ENCODE measurements at places on chromosomes 5 and 9.
A peak's percentile ranks its signal among the peaks of the same experiment; 100 is the strongest.

DNA sequence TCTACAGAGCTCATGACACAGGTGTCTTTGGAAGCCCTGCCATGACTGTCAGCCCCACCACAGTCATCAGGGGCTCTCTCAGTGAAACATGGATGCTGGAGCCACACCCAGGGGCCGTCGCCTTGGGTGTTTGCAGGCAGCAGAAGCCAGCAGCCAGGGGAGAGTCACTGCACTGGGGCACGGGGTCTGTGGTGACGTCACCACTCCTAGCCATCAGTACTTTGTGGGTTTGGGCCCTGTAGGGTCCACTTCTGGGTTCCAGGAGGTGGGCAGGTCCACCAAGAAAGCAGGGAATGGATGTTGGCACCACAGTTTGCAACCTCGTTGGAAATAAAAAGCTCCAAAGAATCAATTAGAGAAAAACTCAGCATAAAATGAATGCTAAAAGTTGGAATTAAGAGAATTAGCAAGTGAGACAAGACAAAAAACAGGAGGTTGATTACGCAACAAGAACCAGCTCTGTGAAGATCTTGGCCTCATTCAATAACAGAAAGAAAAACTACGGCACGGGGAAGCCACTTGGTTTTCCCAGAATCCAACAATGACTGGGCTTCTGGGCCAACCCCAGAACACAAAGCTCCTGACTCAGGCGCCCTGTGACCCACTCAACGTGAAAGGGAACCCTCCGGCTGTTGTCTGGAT, 34.3 kb downstream of the MED10 start:
- DNase-seq, result no peak

GRCh38 chr5:17796757-17797396, 162.6 kb downstream of the TAF11L14 start:
- DNase-seq, result no peak

DNA sequence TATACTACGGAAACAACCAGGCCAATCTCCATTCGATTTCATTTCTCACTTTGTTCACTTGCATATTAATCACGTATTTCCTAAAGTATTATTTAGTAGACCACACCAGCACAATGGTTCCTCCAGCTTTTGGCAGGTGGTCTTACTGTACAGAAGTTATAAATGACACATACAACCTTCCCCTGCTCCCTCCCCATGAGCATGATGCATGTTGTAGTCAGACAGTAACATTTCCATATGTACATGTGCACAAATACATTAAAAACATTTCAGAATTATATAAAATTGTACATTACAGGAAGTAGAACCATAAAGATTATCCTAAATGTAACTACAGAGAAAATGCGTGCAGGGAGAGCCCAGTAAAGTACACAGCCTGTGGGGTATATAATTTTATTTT, 17.0 kb downstream of the SRP19 start:
- no peak for DNase-seq

GRCh38 chr9:83284746-83285145, 221.8 kb upstream of the RASEF start:
- no peak for DNase-seq

DNA sequence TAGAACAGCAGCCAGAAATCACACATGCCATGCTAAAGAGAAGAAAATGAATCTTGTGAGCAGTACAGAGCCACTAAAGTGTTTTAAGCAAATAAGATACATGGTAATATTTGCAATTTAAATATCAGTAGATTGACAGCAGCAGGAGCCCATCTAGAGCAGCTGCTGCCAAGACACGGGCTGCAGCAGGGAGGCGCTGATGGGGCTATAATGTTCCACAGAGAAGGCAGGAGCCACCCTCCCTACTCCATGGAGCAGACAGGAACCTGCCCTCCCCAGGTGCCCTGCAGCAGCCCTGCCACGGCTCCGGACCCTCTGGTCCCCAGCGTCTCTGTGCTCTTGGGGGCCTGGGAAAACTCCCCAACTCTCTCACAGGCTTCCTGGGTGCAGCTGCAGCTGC, 224.1 kb upstream of the ISL1 start:
- no peak for DNase-seq

- no peak for DNase-seq
Measured at GRCh38 chr5:87258507-87258906, 9.2 kb upstream of the RASA1 start.

DNA sequence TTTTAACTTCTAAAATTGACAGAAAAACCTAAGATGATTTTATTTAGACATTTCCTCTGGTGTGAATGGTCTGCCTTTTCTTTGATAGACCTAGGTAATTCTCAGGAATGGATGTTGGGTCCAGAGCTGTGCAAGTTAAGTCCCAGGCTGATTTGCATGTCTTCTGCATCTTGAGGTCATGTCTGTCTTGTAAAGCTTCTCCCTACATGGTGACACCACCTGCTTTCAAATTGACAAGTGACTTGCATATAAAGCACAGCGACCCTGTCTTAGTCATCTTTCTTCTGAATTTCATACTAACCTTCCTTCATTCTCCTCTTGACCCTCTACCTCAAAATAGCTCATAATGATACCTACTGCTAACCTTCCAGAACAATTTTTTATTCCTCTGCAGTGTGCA, 29.2 kb downstream of the OSTF1 start:
- no peak for DNase-seq

- no peak for DNase-seq
Measured at GRCh38 chr5:10456583-10457420, 15.1 kb downstream of the ROPN1L start.

- no peak for DNase-seq
Measured at GRCh38 chr5:115471345-115472063, 73.1 kb downstream of the FEM1C start.

DNA sequence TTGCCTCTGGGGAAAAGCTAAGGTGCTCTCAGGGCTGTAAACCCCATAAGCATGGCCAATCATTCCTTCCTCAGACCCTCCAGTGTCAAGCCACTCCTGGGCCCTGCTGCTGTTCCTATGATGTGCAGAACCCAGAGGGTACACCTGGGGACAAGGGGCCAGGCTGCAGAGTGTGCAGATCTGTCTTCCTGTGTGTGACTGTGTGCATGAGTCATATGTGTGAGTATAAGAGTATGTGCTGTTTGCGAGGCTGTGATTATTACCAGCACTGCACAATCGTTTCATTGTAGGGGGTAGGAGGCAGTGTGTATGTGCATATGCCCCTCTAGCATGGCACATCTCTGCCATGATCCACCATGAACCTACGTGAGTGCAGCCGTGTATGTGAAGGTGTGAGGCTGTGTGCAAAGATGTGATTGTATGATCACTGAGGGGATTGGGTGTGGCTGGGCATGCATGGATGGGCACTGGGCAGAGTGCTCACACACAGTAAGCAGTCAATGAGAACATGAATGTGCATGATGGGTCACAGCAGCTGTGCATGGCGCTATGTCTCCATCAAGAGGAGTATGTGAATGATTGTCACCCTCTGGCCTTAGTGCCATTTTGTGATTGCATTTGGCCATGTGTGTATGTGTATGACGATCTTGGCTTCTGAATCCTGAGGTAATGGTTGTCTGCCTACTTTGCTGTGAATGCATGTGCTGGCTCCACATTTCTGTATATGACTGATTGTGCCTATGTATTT, 2.4 kb upstream of the OR1K1 start:
- no peak for DNase-seq

DNA sequence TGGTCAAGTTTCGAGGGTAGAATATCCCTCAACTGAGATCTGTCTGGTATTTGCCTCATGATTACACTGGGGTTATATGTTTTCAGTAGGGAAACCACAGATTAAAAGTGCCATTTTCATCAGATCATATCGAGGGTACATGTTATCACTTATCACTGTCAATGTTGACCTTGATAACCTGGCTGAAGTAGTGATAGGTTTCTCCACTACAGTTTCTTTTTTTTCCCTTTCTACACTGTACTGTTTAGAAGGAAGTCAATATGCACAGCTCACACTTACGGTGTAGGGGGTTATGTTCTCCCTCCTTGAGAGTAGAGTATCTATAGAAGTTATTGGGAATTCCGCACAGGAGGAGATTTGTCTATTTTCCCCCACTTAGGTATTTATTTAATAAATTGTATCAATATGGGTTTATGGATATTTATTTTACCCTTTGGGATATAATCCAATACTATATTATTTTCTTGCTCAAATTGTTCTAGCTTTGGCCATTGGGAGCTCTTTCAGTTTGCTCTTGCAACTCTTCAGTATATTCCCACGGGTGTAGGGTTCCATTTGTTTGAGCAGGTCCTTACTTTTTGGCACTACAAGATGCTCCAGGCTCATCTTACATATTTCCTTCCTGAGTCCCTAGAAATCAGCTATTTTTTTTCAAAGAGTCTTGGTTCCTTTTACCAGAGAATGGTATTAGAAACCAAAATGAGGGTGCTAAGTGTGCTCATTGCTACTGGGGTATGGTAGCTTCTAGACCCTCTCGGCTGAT, 444.5 kb downstream of the RAB3C start:
- no peak for DNase-seq

- DNase-seq, result no peak
Measured at GRCh38 chr9:690517-691111, 150.9 kb upstream of the DMRT1 start.

- DNase-seq, result no peak
Measured at GRCh38 chr5:40041452-40041851, 616.7 kb upstream of the DAB2 start.

DNA sequence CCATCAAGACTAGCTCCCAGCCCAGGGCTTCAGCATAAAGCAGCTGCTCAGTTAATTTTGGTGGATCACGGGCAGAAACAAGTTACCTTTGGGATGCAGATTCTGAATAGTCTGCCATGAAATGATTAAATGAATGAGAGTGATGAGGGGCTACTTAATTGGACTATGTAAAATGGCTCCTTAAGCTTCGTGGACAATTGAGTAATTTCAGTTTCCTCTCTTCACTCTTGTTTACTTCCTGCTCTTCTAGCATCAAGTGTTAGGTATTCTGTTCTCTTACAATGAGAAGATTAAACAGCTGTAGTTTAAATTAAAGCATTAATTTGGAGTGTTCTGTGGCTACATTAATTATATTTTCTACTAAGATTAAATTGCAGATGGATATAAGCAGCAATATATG, 28.1 kb downstream of the PIK3R1 start:
- no peak for DNase-seq

GRCh38 chr9:126367616-126368015, 41.0 kb downstream of the MVB12B start:
- no peak for DNase-seq

- no peak for DNase-seq
Measured at GRCh38 chr5:54520438-54520846, 2.9 kb downstream of the SNX18 start.

DNA sequence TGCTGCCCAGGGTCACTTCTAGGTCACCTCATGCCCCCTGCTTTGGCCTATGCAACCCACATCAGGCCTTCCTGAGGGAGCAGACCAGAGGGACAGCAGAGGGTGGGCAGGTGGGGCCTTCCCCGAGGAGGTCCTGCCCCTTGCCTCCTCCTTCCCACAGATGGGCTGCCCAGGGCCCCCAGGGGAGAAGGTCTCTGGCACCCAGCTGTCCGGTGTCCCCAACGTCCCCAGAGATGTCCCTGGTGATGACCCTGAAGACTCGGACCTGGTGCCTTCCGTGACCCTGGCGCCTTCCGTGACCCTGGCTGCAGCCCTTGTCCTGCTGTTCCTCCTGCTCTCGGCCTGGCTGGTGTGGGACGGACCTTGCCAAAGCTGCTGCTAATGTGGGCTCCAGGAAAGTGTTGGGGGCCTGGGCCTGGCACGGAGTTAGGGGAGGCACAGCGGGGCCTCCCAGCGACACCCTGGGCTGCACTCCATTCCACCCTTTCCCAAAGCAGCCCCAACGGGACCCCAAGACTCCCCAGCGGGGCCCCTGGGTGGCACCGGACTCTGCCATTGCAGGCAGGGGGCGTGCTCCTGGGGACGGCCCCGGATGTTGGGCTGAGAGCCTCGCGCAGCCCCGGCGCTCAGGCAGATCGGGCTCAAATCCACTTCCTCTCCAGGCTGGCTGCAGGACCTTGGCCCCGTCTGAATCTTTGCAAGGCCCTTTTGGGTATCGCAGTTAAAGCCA, 6.8 kb upstream of the SLC2A6 start:
- no peak for DNase-seq

DNA sequence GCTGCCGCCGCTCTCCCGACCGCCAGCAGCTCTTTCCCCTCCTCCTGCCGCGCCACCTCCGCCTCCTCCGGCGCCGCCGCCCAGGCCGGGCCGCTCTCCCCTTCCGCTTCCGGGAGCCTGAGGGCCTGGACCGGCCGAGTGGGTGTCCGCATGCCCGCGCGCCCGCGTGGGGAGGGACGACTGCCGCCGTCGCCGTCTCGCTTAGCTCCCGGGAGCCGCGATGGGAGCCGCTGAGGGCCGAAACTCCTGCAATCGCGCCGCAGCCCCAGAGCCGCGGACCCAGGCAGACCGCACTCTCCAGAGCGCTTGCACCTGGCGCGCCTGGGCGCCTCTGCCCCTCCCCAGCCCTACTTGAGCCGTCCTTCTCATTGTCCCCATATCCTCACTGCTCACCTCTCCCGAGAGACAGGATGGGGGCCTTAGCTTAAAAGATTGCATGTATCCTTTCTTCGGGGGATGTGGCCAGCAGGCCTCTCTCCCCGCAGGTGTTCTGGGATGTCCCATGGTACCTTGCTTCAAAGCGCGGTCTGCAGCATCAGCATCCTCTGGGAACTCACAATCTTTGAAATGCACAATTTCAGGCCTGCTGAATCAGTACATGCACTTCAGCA, at the start of gene ZDHHC21:
TSS of gene ZDHHC21 (minus strand) at position 182 of the 611 bp plus-strand sequence. CDS start 19,092 bp downstream, outside the sequence.
- DNase-seq, result no peak

DNA sequence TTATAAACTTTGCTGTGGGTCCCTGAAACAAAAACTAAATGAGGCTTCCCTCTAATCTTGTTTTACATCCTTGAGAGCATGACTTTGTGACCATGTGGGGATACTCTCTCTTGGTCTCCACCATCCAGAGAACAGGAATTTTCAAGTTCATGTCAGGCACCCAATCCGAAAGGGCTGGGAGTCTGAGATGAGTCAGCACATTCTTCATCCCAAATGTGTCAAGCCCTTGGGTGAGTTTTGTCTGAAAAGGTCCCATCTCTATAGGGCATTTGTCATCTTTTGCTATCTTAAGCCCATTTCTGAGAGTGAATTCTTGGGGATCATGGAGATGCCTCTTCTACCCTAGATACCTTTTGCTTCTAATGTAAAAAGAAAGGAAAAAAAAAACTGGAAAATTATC, 26.9 kb upstream of the RAPGEF6 start:
- DNase-seq, result no peak

DNA sequence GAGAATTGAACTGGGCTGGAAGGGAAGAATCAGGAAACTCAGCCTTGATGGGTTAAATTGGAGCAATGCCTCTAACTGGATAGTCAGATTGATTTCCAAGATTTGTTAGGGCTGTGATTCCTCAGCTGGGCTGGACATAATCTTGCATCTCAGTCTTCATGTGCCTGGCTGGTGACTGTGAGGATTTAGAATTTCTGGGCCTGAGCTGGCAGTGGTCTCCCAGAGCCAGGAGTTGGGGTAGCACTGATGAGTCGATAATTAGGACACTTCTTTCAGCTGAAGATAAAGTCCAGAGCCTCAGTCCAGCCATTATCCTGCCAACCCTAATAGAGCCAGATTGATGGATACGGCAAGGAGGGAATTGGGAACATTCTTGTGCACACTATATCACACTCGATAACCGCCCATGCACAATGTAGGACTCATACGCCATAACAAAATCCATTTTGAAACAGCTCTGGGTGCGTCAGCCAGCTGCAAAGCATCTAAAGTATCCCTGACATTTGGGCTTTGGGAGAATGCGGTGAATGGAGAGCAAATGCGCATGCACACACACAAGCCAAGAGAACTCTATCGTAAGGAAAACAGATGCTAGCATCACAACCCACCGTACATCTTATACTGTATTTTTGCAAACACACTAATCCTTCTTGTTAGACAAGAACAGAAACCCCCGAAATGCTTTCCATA, 405.1 kb upstream of the KLF4 start:
- DNase-seq, result peak; percentile 44

GRCh38 chr5:74372051-74372450, 268.5 kb downstream of the ENC1 start:
- no peak for DNase-seq

GRCh38 chr9:134679616-134680392, 38.2 kb downstream of the COL5A1 start:
- no peak for DNase-seq
